Smooth muscle cell of trachea (primary cell): ENCODE measurements at places on chromosomes 6 and 20. TPM values are rescaled to one million over a fixed set of nuclear protein-coding genes. Genes with fewer than 3 reads are reported as not detected.

Gene PAK5
- total RNA-seq: under 0.01 TPM in 1 of 2 replicates, not detected in the other

Gene FLRT3
- 2.3 and 5.0 TPM in 2 replicates for total RNA-seq

Gene POU5F1
- total RNA-seq: 0.33 TPM in 1 of 2 replicates, not detected in the other

Gene VIP
- total RNA-seq: not detected in 2 replicates

Gene NHSL1
- 18.2 and 26.3 TPM in 2 replicates for total RNA-seq

Gene SLC26A8
- total RNA-seq: under 0.01 and 0.87 TPM in 2 replicates

Gene PTCRA
- total RNA-seq: not detected in 2 replicates

Gene SMLR1
- total RNA-seq: not detected in 2 replicates

Gene RUNX2
- total RNA-seq: 2.2 and 4.5 TPM in 2 replicates

Gene POLH
- total RNA-seq: 27.9 and 36.6 TPM in 2 replicates

Gene GLP1R
- not detected in 2 replicates for total RNA-seq

Gene CALHM6
- 0.33 and 0.44 TPM in 2 replicates for total RNA-seq

Gene ZBTB2
- total RNA-seq: 8.9 and 14.7 TPM in 2 replicates

Gene MICAL1
- total RNA-seq: 60.5 and 72.6 TPM in 2 replicates

Gene GRM1
- total RNA-seq: under 0.01 TPM in 2 replicates

Gene ELOVL5
- 72.3 and 89.2 TPM in 2 replicates for total RNA-seq

Gene TSBP1
- not detected in 2 replicates for total RNA-seq
